Activated T-helper 17 cell treated with anti-CD3 and anti-CD28 coated beads, Interleukin-2, amount 50 U/mL, for 72 hours (primary cell): ENCODE measurements at places on chromosomes 16 and 17.

- H3K27ac ChIP-seq = no peak overlapping the region
- H3K4me3 ChIP-seq = no peak overlapping the region
- H3K27me3 ChIP-seq = peaks cover 10% of the 10 kb centered on the region
- H3K4me1 ChIP-seq = no peaks in the 10 kb centered on the region
These were observed 78.7 kb upstream of the GPRC5B start for GRCh38 chr16:19963301-19963700.

GRCh38 chr17:8189711-8190477 lies at the start of gene BORCS6:
Gene BORCS6, minus strand, starts transcription at chr17:8190180. Its CDS starts 40 bp downstream, at chr17:8190140.
- no peaks in the 10 kb centered on the region for H3K27me3 ChIP-seq
- no peak within 1 kb of the TSS for H3K4me3 ChIP-seq
- ATAC-seq = peak; percentile 70
- H3K4me1 ChIP-seq = peaks cover 5% of the 10 kb centered on the region
- no peaks in the 10 kb centered on the region for H3K36me3 ChIP-seq
- peak within 1 kb of the TSS; percentile 77 for H3K27ac ChIP-seq

DNA sequence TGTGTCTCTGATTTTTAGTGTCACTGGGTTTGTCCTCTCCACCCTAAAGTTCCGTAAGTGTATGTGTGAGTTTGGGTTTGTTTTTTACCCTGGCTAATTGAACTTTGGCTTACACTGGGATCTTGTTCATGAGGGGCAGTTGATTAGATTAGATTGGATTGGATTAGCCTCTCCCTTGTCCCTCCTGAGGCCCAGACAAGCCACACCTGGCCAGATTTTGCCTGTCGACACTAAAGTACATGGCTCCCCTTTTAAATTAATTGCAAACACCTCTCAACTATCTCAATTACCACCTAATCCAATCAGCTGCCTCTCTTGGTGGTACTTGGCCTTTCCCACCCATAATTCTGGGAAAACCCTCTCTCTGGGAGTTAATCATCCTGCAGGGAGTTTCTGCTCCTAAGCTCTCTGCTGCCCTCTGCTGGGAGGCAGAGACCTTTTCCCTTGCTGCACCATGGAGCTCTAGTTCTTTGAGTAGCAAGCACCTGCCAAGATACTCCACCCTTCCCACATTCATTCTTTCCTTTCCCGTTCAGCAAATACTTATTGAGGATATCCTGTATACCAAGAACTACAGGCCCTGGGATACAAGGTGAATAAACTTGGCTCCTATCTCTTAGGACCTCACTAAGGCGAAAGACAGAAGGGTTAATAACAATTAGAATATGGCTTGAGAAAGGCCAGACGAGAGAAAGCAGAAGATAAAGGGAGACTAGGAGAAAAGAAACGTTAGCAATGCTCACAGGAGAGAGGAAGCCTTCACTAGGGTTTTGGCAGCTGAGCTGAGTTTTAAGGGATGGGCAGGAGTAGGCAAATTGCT lies 60.0 kb upstream of the MPHOSPH6 start:
- H3K4me3 ChIP-seq = no peak overlapping the region
- ATAC-seq = peak; percentile 40
- H3K27ac ChIP-seq = no peak overlapping the region
- H3K27me3 ChIP-seq = peaks cover 25% of the 10 kb centered on the region
- no peaks in the 10 kb centered on the region for H3K4me1 ChIP-seq

DNA sequence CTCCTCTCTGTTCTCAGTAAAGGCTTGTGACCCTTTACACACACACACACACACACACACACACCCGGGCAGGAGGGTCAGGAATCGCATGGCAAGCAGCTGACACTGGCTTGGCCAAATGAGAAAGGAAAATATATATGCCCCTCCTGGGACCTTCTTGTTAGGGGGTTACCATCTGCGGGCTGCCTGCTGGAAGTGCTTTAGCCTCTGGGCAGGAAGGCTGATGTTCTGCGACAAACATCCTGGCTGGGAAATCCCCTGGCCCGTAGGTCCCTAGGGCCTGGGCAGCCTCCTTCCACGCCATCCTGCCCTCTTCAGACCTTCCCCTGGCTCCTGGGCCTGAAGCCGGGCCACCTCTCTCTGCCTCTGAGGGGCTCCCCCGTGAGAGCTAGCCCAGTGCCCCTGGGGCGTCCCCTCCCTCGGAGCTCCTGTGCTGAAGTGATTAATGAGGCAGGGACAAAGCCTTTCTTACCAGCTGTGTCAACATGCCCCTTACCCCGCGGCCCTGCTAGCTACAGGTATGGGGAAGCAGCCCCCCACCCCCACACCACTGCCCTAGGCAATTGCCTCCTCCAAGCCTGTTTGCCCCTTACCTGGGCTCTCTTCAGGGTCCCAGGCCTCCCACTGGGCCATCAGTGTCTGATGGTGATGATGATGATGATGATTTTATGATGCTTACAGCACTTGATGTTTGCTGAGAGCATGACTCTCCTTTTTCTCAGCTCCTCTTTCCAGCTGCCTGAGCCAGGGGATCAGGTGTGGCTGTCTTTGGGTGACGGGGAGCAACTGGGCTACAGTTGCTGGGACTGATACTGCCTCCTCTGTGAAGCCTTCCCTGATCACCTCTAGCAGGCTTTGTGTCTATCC lies 32.8 kb upstream of the ETV4 start:
- H3K27ac ChIP-seq = peak overlapping the region; percentile 76
- H3K27me3 ChIP-seq = peaks cover 14% of the 10 kb centered on the region
- H3K4me1 ChIP-seq = peaks cover 12% of the 10 kb centered on the region
- H3K36me3 ChIP-seq = no peaks in the 10 kb centered on the region
- peak; percentile 86 for ATAC-seq
- peak overlapping the region; percentile 22 for H3K4me3 ChIP-seq

GRCh38 chr17:12422651-12423050 lies 243.0 kb upstream of the MYOCD start:
- H3K36me3 ChIP-seq = no peaks in the 10 kb centered on the region
- no peak overlapping the region for H3K4me3 ChIP-seq
- H3K27me3 ChIP-seq = no peaks in the 10 kb centered on the region
- no peak for ATAC-seq

DNA sequence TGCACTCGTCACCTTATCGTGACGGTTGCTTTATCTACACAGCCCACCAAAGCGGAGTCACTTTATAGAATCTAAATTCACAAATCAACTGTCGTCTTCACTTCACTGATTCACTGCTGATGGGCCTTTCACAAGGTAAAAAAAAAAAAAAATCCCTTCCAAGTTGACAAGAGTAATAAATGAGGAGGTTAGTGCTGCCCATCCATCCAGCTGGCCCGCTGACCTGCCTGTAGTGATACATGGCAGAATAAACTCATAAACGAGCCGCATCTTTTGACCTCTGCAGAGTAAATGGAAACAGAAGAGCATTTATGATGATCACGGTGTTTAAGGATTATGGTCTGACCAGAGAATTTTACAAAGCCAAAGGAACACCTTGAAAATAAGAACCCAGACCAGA lies 227.3 kb upstream of the IRX5 start:
- no peaks in the 10 kb centered on the region for H3K36me3 ChIP-seq
- H3K27me3 ChIP-seq = peaks cover 6% of the 10 kb centered on the region
- H3K4me3 ChIP-seq = no peak overlapping the region
- ATAC-seq = no peak

- no peak overlapping the region for H3K4me3 ChIP-seq
- H3K4me1 ChIP-seq = peaks cover 18% of the 10 kb centered on the region
- no peaks in the 10 kb centered on the region for H3K27me3 ChIP-seq
- H3K27ac ChIP-seq = no peak overlapping the region
- no peaks in the 10 kb centered on the region for H3K36me3 ChIP-seq
- ATAC-seq = no peak
These were observed 663 bp downstream of the CYB5D1 start for GRCh38 chr17:7858522-7858810.

GRCh38 chr16:50842589-50842988 lies 100.7 kb downstream of the CYLD start:
- peaks cover 17% of the 10 kb centered on the region for H3K4me1 ChIP-seq
- peaks cover 10% of the 10 kb centered on the region for H3K27me3 ChIP-seq
- no peaks in the 10 kb centered on the region for H3K36me3 ChIP-seq
- peak overlapping the region; percentile 33 for H3K4me3 ChIP-seq

DNA sequence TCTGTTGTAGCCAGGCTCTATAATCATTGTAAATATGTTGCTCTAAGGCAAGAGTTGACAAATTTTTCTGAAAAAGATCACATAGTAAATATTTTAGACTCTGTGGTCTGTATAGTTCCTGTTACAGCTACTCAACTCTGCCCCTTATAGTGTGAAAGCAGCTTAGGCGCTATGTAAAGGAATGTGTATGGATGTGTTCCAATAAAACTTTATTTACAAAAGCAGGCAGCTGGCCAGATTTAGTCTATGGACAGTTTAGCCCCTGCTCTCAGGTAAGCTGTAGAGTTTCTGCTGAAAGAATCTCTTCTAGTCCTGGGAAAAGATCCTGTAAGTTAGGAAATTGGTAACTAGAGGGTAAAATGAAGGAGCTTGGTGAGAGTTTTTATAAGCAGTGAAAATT lies 133.1 kb downstream of the SALL1 start:
- ATAC-seq = no peak
- no peaks in the 10 kb centered on the region for H3K36me3 ChIP-seq
- no peaks in the 10 kb centered on the region for H3K4me1 ChIP-seq
- no peak overlapping the region for H3K27ac ChIP-seq
- peaks cover 10% of the 10 kb centered on the region for H3K27me3 ChIP-seq

- peak overlapping the region; percentile 23 for H3K4me3 ChIP-seq
- H3K36me3 ChIP-seq = peaks cover 52% of the 10 kb centered on the region
- no peak for ATAC-seq
- peaks cover 54% of the 10 kb centered on the region for H3K4me1 ChIP-seq
These were observed 27.1 kb downstream of the ERN1 start for GRCh38 chr17:64102627-64103390.

GRCh38 chr17:18093616-18094408 lies 6.1 kb downstream of the DRG2 start:
- no peak overlapping the region for H3K27ac ChIP-seq
- ATAC-seq = peak; percentile 23
- peaks cover 22% of the 10 kb centered on the region for H3K4me1 ChIP-seq
- no peak overlapping the region for H3K4me3 ChIP-seq
- H3K27me3 ChIP-seq = no peaks in the 10 kb centered on the region

DNA sequence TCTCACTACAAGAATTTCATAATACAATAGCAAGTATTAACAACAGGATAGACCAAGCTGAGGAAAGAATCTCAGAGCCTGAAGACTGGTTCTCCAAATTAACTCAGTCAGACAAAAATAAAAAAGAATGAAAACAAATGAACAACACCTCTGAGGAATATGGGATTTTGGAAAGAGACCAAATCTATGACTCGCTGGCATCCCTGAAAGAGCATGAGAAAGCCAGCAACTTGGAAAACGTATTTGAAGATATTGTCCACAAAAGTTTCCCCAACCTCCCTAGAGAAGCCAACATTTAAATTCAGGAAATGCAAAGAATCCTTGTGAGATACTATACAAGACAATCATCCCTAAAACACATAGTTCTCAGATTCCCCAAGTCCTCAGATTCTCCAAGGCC lies 20.9 kb downstream of the NLRP1 start:
- H3K4me3 ChIP-seq = no peak overlapping the region
- ATAC-seq = no peak
- peaks cover 20% of the 10 kb centered on the region for H3K4me1 ChIP-seq
- peaks cover 54% of the 10 kb centered on the region for H3K36me3 ChIP-seq
